ENCODE measurements at places on chromosomes 16 and 17. TPM values are rescaled to one million over a fixed set of nuclear protein-coding genes. Genes with fewer than 3 reads are reported as not detected.

- peak; percentile 87 for DNase-seq
These were observed 52.6 kb downstream of the PLCG2 start for GRCh38 chr16:81831722-81832126.

DNA sequence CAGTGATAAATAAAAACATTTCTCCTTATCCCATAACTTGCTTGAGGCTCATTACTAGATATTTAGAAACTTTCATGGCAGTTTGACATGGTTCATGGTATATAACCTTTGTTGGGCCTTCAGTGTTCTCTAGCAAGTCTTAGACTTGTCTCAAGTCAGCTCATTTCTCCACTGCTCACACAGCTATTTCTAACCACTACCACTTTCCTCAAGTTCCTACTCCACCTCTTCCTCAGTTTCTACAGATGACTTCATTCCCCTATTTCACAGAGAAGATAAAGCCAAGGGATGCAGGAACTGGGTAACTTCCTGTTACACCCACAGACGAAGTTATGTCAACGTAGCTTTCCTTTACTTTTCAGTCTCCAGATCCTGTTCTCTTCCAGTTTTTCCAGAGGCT is 23.2 kb downstream of the NLK start:
- no peak for DNase-seq

The HOXB3 gene
- 1.2 TPM for total RNA-seq

The ZNF276 gene
- total RNA-seq = 10.6 TPM

DNA sequence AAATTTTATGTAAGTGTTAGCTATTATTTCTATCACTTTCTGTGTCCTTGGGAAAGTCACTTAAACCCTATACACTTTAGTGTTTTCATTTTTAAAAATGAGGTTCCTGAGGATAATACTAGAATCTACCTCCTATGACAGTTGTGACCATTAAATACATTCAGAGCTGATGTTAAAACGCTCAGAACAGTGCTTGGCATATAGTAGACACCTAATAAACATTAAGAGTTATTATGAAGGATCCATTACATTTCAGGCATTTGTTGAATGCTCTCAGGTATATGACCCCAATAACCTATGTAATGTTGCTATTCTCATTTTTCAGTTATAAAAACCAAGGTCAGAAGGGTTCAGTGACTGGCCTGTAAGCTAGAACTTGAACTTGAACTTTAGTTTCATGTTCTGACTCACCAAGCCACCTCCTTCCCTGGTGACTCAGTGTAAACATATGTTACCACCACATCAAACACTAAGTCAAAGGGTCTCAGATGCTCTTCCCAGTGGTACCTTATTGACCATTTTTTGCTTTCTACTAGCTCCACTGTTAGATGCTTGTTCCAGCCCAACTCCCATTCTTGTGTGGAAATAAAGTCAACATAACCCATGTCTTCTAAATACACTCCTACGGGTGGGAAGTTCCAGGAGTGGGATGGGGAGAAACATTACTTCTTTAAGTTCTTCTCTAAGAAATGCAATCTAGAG is 47.6 kb downstream of the HSD17B2 start:
- DNase-seq = no peak

The BCAR1 gene
- total RNA-seq = 76.7 TPM

DNA sequence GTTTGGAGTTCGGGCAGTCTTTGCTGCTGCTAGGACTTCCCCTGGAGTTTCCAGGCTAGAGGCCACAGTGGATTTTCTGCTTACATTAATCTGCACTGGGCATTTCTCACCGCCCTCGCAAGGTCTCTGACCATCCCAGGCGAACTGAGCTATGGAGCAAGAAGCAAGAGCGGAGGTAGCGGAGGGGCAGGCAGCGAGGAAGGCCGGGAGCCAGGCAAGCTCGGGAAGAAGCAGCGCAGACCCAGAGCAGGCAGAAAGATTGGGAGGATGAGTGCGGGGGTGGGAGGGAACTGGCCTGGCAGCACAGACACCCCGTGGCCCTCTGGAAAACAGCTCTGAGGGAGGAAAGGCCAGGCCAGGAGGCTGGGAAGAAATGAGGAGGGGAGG is 3.8 kb downstream of the COTL1 start:
- DNase-seq = no peak

DNA sequence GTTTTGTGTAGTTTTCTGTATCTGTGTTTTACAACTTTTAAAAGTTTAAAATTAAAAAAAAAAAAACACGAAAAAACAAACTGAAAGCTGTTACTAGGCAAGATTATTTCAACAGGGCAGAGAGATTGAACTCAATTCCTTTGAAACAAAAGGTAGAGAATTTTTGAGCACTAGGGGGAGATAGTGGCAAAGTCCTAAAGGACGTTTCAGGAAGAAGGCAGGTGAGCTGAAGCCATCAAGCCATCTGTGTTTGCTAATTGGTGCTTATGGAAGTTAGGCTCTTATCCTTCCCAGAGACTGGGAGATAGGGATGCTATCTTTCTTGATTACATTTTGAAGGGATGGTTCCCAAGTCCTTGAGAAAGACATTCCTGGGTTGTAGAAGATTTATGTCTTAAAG is 70.6 kb upstream of the CLEC3A start:
- no peak for DNase-seq

The IL21R gene
- total RNA-seq = 0.14 TPM

- no peak for DNase-seq
These were observed 7.6 kb downstream of the MYO1C start for GRCh38 chr17:1484676-1485422.

All from Right ventricle myocardium inferior (tissue), 1 donor.